Osteocyte (in vitro differentiated cells): ENCODE measurements at places on chromosomes 1 and 21. TPM values are rescaled to one million over a fixed set of nuclear protein-coding genes. Genes with fewer than 3 reads are reported as not detected.

- no peak for DNase-seq
These were observed 548.9 kb downstream of the NUF2 start for GRCh38 chr1:163870666-163871065.

DNA sequence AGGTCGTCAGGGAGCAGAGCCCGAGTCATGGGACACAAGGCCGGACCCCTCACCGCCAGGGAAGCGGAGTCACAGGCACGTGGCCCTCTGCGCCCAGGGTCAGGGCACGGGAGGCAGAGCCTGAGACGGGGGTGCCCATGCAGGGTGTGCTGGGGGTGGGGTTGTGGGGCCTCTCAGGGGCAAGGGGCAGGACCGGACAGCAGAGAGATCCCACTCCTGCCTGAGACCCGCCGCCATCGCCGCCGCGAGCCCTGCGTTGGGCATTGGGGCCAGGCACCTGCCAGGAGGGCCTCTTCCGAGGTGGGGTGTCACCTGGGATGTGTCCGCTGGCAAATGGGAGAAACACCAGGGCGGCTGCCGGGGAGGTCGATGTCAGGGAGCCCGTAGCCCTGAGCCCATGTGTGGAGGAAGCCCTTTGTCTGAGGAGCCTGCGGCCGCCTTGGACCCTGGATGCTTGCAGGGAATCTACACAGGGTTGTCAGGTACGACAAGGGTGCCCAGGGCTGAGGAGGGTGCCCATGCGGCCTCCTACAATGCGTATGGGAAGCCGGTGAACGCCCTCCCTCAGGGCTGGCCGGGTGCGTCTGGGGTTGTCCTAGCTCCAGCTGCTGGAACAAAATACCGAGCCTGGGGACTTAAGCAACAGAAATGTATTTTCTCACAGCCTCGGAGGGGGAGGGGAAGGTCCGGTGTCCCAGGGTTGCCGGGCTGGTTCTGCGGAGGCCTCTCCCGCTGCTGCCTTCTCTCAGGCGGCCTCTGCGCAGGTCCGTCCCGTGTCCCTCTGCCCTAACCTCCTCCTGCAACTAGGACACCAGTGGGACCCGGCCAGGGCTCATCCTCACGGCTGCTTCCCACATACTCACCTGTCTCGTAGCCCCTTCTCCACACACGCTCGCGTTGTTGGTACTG is 16.4 kb upstream of the C1orf159 start:
- DNase-seq = no peak

GRCh38 chr1:26409191-26409807 is 1.3 kb upstream of the LIN28A start:
- no peak for DNase-seq

GRCh38 chr1:30804822-30805221 is 47.2 kb upstream of the LAPTM5 start:
- DNase-seq = no peak

DNA sequence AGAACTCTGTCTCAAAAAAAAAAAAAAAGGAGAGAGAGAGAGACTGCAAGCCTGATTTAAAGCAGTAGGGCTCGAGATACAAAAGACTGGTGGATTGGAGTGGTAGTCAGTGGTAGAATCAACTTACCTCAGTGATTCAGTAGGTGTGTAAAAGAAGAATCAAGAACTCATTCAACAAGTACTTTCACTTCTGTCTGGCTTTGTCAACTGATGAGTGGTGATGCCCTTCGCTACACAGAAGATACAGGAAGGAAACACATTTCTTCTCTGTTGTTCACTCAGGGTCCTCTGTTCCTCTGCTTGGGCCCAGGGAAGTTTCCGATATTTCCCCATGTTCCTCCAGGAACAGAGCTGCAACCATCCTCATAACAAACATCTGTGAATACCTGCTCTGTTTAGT is 68.6 kb upstream of the COG2 start:
- no peak for DNase-seq

GRCh38 chr1:59457786-59458185 is 160.9 kb downstream of the FGGY start:
- no peak for DNase-seq

- no peak for DNase-seq
These were observed 132.7 kb downstream of the NTNG1 start for GRCh38 chr1:107273515-107273914.

- no peak for DNase-seq
These were observed 1.9 kb downstream of the S100A11 start for GRCh38 chr1:152034654-152035538.

DNA sequence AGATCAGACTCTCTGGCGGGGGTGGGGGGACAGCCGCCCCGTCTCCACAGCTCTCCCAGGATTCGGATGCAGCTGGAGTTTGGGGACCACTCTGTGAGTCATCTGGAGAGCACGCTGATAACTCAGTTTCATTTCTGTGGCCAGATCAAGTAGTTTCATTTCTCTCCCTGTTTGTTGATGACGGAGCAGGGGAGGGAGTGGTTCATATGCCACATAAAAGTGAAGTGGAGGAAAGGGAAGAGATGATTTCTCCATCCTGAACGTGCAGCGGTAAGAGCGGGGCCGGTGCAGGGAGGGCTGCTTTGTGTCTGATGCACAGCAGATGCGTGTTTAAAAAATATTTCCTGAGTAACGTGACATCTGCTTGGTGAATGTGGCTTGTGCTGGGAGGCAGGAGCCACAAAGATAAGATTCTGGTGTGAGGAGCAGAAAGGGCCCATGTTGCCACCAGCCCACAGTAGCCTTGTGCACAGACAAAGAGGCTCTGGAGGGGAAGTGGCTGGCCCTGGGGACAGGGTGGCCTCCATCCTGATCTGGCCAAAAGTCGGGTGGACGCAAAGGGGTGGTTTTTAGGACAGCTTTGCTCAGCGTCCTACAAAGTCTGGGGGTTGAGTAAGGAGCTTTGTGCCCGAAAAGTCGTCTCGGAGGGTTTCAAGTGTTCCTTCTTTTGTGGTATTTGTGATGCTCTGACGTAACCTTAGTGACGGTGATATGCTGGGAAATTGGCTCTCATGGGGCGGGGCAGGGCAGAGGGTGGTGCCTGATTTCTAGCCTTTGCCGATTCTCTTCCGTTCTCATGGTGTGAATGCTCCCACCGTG is at the start of gene MX2:
TSS of gene MX2 (plus strand) at position 242 of the 819 bp plus-strand sequence. CDS start 14,880 bp downstream, outside the sequence.
- DNase-seq = peak; percentile 71

DNA sequence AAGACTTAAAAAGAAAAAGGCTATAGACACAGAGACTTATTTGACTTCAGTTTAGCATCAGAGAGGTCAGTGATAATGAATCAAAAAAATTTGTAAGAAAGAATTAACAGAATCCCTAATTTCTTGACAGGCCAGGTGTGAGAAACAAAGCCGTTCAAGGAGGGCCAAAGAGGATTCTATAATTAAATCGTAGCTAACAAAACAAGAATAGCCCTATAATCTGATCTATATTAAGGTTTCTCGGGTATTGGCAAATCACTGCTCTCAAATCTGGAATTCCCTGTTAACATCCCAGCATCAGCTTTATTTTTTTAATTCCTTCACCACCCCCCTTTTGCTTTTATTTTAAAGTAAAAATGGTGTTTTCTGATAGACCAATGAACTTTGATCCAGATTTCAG is 60.3 kb downstream of the PUM1 start:
- DNase-seq = no peak

DNA sequence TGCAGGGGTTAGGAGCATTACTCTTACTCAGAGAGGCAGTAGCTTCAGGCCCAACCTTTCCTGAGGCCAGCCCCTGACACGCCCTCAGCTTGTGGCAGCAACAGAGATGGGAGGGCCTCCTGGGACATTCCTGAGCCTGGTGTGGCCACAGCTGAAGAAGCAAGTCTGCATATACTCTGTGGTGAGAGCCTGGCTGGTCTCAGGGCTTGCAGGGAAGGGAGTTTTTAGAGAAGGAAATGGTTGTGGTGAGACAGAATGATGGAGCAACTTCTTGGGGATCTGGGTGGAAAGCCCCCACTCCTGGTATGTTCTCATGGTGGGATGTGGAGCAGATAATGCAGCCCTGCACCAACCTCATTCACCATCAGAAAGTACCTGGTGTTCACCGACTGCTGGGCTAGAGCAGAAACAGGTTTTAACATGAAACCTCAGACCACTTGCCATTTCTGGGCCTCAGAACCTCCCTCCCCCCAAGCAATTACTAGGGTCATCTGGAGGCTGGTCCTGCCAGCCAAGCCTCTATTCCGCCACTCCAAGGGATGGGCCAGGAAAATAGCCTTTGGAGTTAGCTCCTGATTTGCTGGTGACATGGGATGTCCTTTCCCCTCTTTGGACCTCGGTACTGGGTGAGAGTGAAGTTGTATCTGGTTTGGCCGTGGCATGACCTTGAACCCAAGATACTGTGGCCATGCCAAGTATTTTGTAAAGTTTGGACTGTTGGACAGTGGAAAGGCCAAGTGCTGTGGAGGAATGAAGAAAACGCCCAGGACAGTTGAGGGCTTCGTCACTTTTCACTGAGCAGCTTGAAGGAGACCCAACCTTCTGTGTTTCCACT is 28.1 kb upstream of the RNF19B start:
- peak; percentile 92 for DNase-seq

GRCh38 chr1:52550447-52550846 is 2.4 kb downstream of the TUT4 start:
- DNase-seq = no peak

GRCh38 chr1:217331698-217332097 is 299.2 kb downstream of the GPATCH2 start:
- DNase-seq = no peak

DNA sequence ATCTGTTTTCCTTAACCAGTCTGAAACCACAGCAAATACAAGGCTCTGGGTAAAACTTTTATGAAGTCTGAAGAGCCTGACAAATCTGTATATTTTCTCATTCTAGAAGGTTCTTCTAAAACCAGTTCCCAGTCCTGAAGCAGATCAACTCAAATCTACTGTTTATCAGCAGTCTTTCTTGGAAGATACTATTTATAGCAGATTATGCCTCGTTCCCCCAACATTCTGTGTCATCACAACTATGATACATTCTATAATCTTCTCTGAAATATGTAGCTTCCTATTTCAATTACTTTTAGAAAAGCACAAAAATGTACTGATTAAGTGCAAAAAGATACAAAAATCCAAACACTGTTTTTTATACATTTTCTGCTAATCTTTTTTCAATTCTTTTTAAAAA is 67.5 kb downstream of the NIBAN1 start:
- DNase-seq = no peak

DNA sequence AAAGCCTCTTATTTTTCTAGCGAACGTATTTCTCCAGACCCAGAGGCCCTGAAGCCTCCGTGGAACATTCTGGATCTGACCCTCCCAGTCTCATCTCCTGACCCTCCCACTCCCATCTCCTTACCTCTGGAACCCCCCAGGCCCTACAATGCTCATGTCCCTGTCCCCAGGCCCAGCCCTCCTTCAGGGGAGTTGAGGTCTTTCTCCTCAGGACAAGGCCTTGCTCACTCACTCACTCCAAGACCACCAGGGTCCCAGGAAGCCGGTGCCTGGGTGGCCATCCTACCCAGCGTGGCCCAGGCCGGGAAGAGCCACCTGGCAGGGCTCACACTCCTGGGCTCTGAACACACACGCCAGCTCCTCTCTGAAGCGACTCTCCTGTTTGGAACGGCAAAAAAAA is 68.7 kb downstream of the ALPL start:
- DNase-seq = no peak

GRCh38 chr1:215865060-215865459 is 298.0 kb downstream of the KCTD3 start:
- DNase-seq = no peak

- DNase-seq = no peak
These were observed 1.9 kb downstream of the EIF4G3 start for GRCh38 chr1:21174654-21175323.

DNA sequence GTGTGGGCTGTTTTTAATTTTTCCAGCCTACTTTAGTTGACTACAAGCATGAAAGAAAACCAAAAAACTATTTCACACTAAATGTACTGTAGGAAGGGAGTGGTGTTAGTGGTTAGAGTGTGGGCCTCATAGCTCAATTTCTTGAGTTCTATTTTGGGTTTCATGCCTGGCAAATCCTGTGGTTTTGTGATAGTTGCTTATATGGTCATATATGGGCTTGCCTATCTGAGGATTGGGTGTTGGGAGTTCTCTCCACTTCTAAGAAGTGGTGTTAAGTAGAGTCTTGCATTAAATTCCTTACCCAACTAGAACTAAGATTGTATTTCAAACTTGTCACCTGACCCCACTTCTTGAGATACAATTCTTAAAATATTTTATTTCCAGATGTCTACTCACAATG is 37.8 kb upstream of the COL11A1 start:
- DNase-seq = no peak

The KRTAP12-3 gene
- total RNA-seq = not detected in 2 replicates

The PTAFR gene
- total RNA-seq = 0.08 TPM in 1 of 2 replicates, not detected in the other

The CCDC24 gene
- total RNA-seq = 5.1 and 5.3 TPM in 2 replicates

The RCAN3 gene
- 9.8 and 10.3 TPM in 2 replicates for total RNA-seq

The CAMK2N1 gene
- 26.8 and 30.0 TPM in 2 replicates for total RNA-seq

The ORC1 gene
- 1.9 and 3.0 TPM in 2 replicates for total RNA-seq

The SYTL1 gene
- 0.46 and 0.97 TPM in 2 replicates for total RNA-seq

The HUNK gene
- total RNA-seq = 0.83 and 1.8 TPM in 2 replicates

The CFHR1 gene
- total RNA-seq = not detected in 2 replicates

The SELENBP1 gene
- 8.1 and 10.2 TPM in 2 replicates for total RNA-seq

The TNFRSF8 gene
- not detected in 2 replicates for total RNA-seq
